ENCODE measurements at places on chromosomes 6 and 20. TPM values are rescaled to one million over a fixed set of nuclear protein-coding genes. Genes with fewer than 3 reads are reported as not detected.
A peak's percentile ranks its signal among the peaks of the same experiment; 100 is the strongest.

FAM110A gene
- 3.8 TPM for total RNA-seq

HLA-DMA gene
- total RNA-seq: 0.11 TPM

C2 gene
- 1.5 TPM for total RNA-seq

DNA sequence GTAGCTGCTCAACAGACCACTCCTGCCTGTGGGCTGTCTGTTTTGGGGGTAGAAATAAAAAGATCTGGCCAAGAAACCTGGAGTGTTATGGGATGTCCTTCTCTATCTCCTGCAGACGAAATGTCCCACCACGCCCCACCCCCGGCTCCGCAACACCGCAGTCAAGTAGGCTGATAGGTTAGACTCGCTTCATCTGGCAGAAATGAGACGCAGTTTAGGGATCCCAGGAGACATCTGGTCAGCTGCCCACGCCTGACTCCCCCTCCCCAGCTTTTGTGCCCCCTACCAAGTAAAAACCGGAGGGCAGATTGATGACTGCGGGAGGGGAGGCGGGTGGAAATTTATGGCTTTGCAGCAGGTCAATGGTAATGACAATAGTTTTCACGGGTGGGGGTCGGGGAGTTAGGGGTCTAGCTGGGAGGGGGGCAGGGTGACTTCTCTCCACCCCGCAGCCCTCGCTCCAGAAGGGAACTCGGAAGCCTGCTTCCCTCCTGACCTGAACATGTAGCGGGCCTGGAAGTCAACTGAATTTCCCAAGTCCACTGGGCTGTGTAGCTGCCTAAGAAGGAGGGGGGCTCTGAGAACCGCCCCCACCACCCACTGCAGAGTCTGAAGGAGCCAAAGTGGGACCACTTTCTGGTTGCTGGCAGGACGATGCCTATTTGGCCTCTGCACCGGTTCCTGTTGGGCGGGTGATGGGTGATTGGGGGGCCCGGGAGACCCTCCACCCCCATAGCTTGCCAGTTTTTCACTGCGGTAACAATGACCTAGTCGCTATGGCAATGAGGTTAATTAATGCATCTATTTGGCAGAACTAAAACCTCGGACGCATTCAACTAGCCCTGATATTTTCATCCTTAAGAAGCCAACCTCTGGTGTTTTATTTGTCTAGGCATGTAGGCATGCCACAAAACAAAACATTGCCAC lies 25.7 kb downstream of the PMEPA1 start:
- DNase-seq: no peak

SYS1 gene
- total RNA-seq: 13.3 TPM

DNA sequence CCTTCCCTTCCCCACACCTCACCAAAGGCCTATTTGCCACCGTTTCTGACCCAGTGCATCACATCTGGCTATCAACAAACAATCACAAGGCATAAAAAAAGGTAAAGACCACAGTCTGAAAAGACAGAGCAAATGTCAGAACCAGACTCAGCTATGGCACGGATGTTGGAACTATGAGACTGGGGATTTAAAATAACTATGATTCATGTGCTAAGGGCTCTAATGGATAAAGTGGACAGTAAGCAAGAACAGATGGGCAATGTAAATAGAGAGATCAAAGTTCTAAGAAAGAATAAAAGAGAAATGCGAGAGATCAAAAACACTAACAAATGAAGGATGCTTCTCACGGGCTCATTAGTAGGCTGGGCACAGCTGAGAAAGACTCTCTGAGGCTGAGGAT lies 99.5 kb downstream of the LAMP5 start:
- DNase-seq: no peak

DNA sequence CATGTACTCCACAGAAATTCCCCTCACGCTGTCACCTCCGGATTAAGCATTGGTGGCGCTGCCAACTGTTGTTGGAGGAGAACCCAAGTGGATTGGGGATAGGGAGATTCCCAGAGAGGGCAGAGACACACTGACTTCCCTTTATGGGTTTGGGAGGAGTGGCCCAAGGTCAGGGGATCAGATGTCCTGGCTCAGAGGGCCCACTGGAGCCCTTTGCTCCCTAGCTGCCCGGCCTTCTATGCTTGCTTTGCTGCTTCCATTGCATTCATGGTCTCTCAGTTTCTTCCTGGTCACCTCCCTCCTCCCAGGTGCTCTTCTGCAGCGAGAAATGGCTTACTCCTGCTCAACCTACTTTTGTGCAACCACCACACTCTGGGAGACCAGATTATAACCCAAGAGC lies 14.3 kb downstream of the CUL9 start:
- no peak for DNase-seq

DNA sequence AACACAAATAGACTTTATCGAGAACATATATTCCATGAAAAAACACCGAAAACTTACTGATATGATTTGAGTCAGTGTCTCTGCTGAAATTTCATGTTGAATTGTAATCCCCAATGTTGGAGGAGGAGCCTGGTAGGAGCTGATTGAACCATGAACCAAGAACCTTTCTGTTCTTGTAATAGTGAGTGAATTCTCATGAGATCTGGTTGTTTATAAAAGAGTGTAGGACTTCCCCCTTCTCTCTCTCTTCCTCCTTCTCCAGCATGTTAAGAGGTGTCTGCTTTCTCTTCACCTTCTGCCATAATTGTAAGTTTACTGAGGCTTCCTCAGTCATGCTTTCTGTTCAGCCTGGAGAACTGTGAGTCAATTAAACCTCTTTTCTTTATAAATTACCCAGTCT lies 1289.3 kb upstream of the CITED2 start:
- DNase-seq: no peak

GRCh38 chr20:37504404-37505096 lies 16.5 kb upstream of the NNAT start:
- DNase-seq: no peak

DNA sequence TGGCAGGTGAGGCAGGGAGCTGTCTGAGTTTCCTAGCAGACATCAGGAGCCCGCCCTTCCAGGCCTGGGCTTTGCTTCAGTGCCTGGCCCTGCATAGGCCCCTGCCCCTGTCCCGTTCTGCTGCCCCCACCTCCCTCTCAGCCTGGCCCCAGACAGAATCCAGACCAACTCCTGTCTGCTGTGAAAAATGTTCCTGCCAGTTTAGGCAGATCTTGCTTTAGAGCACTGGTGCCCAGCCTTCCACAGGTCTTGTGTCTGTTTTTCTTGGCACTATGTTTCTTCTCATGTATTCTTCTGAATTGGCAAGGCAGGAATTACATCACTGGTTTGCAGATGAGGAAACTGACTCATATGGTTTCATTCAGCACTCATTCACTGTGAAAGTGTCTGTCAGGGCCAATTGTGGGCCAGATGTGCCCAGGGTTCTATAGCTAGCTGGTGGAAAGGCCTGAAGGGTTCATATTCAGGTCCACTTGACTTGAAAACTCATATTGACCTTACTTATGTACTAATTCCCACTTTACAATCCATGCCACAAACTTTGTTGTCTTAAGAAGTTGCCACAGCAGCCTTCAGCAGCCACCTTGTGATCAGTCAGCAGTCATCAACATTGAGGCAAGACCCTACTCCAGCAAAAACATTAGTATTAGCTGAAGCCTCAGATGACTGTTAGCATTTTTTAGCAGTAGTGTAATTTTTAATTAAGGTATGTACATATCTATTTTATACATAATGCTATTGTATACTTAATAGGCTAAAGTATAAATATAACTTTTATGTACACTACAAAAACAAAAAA lies 40.5 kb downstream of the HLA-F start:
- DNase-seq: peak; percentile 89

GRCh38 chr20:50724112-50724725 lies 7.2 kb upstream of the PARD6B start:
- no peak for DNase-seq

GRCh38 chr6:34056305-34057108 lies 89.4 kb downstream of the GRM4 start:
- peak; percentile 52 for DNase-seq

- no peak for DNase-seq
Observed at GRCh38 chr6:81552644-81553043, 199.8 kb downstream of the TENT5A start.

TXLNB gene
- not detected for total RNA-seq

GRCh38 chr6:104736545-104736944 lies 123.2 kb downstream of the HACE1 start:
- no peak for DNase-seq

- DNase-seq: no peak
Observed at GRCh38 chr6:38316099-38316868, 323.4 kb downstream of the BTBD9 start.

DNA sequence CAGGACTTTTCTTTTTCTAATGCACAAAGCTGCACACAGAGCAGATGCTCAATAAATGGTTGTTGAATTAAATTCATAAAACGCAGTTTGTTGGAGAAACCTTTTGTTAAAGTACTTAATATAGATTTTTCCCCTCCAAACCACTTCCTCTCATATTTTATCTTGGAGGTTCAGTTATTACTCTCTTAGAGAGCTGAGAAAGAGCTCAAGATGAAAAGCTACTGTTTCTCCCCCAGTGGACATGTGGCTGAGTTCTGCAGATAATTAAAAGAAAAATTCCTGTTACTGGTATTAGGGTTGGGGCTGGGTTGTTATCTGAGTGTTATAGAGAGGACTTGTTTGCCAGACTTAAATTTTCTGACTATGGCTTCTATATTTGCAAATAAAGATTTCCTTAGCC lies 294.0 kb downstream of the TBC1D7 start:
- no peak for DNase-seq

ULBP3 gene
- total RNA-seq: 27.3 TPM
